GM12892 (cell line): ENCODE measurements at places on chromosomes 16 and 17.

DNA sequence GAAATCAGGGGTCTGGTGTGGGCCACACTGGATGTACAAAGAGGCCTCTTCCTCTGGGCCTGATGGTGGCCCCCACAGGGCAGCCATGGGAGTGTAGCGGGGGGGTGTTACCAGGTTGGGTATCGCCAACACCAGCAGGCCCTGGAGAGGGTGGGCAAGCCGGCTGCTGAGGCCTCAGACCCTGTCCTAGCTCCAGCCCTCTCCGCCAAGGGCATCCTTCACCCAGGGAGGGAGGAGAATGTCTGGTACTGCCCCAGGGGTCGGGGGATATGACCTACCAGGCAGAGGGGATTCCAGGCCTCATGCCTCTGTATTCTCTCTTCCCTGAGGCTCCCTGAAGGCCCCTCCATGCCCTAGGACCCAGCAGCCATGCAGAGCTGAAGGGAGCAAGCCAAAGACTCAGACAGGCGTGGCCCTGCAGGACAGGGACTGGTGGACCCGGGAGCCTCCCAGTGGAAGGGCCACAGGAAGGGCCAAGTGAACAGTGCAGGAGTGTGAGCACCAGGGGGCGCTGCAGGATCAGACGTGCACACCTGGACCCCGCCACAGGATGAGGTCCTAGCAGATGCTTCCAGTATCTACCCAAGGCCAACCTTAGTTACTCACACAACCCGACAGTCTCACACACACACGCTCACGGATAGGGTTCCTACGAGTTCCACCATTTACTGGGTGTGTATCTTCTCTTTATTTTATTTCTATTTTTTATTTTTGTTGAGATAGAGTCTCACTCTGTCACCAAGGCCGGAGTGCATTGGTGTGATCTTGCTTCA lies 10.9 kb upstream of the CES4A start:
- peak; percentile 83 for DNase-seq

DNA sequence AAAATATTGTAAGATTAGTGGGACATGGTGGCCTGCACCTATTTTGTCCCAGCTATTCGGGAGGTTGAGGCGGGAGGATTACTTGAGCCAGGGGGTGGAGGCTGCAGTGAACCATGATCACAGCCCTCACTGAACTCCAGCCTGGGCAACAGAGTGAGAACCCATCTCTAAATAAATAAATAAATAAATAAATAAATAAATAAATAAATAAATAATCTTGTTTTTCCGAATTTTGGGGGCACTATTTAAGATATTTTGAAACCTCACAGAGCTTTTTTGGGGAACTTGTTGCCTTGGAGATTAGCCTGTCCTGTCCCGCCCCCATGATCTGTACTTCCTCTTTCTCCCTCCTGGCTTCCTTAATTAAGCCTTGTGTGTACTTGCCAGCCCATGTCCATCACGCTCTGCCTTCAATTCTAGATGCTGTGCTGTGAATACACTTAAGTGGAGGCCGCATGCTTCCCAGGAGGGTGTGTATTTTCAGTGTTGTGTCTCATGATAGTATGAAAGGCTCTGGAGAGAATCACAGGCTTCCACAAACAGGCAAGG lies 4.4 kb downstream of the LGALS9 start:
- no peak for DNase-seq

GRCh38 chr17:68777243-68777855 lies 176.2 kb upstream of the FAM20A start:
- no peak for DNase-seq

- DNase-seq, result no peak
Observed at GRCh38 chr17:8210761-8211458, 535 bp upstream of the AURKB start.

DNA sequence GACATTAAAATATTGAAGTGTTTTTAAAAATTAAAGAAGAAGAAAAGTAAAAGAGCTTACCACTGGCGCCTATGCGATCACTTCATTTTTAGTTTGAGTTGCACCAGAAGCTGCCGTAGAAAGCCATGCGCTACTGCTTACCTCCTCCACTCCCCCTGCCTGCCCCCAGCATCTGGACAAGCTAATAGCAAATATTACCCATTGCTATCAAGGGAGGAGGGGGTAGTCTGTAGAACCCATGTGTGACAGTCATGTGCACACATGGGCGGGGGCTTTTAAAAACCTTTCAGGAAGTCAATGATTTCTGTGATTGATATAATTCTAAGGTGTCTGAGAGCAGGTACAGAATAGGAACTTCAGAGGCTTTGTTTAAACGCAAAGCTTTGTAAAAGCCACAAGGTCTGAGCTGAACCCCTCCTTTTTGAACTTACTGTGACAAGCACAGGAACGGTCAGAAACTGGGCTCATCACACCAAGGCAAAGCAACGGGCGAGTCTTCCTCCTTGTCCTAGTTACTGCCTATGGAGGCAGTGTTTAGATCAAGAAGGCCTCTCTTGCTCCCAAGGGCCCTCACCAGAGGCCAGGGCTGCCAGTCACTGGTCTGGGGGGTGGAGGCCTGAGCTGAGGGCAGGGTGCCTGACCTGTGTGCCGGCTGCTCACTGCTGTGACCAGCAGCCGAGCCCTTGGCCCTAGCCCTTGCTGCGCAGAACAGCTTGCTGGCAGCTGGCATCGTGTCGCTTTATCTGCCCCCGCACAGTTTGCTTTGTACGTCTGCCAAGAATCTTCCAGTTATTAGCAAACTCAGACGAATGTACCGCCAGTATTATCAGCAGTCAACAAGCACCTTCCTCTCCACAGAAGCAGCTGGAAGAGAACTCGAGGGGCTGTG lies 15.0 kb downstream of the GINS2 start:
- no peak for DNase-seq

DNA sequence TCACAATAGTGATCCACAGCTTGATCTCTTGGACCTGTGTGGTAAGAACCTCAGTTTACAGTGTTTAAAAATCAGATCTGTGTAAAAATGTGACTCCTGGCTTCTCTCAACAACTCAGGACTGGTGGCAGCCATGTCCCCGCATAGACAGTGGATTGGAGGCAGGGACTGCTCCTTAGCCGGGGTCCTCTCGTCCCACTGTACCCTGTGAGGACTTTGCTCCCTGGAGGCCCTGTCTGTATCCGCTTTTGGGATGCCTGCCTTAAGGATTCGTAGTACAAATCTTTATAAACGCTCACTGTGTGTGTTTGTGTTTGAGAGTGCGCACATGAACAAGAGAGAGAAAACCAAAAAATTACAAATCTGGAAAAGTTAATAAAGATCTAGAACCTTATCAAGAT lies 142.5 kb downstream of the SNX29 start:
- no peak for DNase-seq
